ENCODE measurements at places on chromosomes 2 and 18.

DNA sequence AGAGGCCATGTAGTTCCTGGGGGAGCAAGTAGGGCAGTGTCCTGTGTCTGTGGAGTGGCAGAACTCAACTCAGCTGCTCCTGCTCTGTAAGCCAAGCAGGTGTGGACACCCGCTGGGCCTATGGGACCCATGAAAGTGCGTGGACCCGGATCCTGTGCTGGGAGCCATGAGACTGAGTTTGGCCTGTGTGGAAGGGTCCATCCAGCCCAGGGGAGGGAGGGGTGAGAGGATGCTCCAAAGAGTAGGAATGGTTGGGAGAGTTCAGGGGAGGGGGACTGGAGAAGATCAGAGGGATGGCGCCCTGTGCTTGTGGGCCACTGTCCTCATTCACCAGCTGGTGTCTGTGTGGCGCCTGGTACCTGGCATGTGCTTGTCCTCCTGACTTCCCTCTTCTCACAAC lies 226.4 kb upstream of the HS6ST1 start:
- DNase-seq, result no peak

DNA sequence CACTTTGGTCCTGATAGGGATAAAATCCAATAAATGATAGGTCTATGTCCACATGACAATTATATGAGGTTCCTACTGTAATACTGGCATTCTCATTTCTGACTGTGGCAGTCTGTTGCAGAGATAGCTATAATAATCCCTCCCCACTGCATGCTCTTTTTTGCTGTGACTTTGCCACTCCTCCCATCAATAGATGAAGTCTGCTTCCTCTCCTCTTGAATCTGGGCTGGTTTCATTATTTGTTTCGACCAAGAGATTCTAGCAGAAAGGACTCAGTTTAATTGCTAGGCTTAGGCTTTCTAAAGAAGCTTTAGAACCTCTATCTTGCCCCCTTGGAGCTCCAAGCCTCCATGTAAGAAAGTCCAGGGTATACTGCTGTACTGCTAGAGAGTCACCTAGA lies 23.3 kb upstream of the CREB1 start:
- DNase-seq, result no peak

DNA sequence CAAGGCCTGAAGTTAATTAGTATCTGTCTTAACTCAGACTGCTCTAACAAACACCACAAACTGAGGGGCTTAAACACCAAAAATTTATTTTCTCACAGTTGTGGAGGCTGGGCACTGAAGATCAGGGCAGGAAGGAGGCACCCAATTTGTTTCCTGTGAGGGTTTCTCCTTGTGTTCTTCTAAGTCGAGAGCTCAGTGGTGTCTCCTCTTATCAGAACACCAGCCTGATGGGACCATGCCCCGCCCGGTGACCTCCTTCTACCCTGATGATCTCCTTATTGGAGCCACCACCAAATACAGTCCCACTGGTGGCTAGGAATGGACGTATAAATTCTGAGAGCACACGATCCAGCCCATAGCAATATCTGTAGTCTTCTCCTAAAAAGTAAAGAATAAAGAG lies 20.5 kb downstream of the TMEM18 start:
- no peak for DNase-seq

- DNase-seq, result no peak
Measured at GRCh38 chr2:228401065-228401912, 219.8 kb upstream of the SPHKAP start.

DNA sequence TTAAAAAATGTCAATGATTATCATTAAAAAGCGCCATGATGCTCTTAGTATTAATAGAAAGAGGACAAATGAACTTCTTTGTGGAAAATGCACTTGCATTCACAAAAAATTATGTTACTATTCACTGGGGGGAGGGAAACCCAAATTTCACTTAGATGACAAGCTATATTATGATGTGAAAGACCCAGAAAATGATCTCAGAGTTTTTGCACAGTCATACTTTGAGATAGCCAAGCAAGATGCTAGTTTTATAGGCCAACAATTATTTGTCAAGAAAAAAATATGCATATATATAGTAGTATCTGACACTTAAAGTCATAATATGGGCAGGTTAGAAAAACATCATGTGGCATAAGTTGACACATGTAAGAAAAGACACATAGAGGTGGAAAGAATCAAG lies 31.6 kb downstream of the COL5A2 start:
- no peak for DNase-seq

- DNase-seq, result no peak
Measured at GRCh38 chr2:88253375-88253774, 83.2 kb downstream of the THNSL2 start.

DNA sequence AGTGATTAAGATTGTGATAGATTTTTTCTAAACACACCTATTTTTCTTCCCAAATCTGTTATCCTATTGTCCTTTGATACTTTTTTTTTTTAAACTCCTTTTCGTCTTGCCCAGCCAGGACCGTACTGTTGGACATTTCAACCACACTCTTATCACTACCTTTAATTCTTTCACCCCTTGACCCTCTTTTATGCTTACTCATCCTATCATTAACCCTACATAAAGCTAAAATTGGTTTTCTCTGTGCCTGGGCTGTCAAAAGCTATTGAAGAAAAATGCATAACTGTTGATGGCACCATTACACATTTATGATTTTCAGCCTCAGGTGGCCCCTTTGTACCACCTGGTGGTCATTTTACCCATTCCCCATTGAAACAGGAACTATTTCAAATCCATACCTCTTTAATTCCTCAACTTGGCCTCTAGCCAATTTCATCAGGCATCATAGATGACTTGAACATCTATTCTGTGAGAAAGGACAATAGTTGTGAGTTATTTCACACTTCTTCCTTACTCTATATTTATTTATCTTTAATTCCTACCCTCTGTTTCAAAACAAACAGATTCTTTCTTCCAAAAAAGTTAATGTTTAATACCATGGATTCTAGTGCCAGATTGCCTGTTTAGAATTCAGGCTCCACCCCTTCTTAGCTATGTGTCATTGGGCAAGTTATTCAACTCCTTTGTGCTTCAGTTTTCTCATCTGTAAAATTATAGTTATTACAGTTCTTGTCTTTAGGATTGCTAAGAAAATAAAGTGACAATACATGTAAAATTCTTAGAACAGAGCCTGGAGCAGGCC lies 258.6 kb downstream of the CAMKMT start:
- DNase-seq, result no peak

GRCh38 chr2:196500686-196501431 lies 138.7 kb upstream of the CCDC150 start:
- no peak for DNase-seq

DNA sequence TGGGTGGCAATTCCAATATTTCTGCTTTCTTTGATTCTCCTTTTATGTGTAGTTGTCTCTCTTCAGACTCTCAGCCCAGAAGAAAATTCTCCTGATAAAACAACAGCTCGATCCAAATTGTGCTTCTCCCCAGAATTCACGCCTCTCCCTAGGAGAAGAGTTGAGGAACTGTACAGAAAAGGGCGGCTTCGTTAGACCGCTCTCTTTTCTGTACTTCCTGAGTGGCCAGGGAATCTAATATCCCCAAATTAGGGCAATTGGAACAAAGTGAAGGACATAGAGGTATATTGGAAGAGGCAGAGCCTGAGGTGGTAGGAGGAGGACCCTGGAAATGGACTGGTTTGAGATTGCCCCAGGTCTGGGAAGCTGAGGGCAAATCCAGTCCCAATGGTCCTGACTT lies 5.6 kb downstream of the ADCYAP1 start:
- DNase-seq, result no peak

- DNase-seq, result no peak
Measured at GRCh38 chr2:15730545-15731212, 139.0 kb downstream of the DDX1 start.

DNA sequence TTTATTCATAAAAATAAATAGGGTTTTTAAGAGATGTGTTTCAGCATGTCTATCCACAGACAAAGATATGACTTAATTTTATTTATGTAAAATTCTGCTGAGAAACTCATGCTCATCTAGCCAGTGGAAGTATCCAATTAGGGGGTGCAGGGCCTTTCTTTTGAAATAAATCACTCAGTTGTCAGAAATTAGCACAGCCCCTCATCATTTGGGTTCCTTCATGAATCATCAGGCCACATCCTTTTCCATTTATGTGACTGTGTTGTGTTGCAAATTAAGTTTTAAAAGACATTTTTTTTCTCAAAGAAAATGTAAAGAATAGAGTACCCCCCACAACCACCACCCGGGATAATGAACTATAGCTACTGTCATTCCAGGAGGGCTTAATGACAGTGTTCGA lies 185.8 kb downstream of the NRP2 start:
- DNase-seq, result no peak

GRCh38 chr2:88813612-88814011 lies 122.1 kb downstream of the RPIA start:
- DNase-seq, result no peak

GRCh38 chr2:45089554-45090261 lies 80.5 kb upstream of the SIX2 start:
- DNase-seq, result no peak

DNA sequence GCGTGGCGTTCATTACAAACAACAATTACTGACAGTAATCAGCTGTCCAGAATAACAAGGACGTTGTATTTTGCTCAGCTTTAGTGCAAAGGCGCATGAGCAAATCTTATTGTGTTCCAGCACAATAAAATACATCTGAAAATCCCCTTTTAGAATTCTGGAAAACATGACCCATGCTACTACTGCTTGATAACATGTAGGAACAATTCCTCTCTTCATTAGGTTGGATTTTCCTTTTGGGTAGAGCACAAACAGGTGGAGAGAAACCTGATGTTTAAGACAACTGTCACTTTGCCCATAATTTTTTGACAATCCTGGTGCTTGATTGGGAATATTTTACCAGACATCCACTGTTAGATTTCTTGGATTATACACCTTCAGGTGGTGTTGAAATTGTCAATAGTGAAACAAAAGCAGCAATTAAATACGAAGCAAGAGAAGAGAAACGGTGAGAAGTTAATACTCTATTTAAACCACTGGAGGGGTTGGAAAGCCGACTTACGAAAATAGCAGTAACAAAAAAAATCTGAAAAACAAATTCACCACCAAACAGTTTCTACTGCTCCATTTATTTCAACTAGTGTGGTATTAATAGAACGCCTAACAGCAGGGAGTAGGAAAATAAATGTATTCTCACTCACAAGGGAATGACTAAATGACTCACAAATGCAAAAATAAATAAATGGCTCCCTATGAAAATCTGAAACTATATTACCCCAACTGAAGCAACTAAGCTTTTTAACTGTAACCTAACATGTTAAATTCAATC lies 102.7 kb downstream of the CPO start:
- DNase-seq, result no peak

GRCh38 chr18:34978953-34979608 lies 62.1 kb upstream of the MAPRE2 start:
- peak; percentile 42 for DNase-seq

DNA sequence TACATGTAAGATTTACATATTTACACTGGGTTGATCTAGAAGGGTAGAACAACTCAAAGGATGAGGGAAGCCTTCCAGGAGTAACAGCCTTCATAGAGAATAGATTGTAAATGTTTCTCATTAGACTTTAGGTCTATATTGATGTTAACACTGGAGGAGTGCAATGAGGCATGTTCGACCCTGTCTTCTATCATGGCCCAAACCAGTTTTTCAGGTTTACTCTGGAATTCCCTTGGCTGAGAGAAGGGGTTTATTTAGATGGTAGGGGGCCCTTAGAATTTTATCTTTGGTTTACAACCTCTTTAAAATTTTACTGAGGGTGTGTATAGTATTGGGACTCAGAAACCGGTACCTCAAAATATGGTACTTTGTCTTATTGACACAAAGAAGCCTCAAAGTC lies 634.9 kb upstream of the PIK3C3 start:
- no peak for DNase-seq

GRCh38 chr18:35355140-35355618 lies 11.0 kb upstream of the ZNF24 start:
- DNase-seq, result peak; percentile 75

DNA sequence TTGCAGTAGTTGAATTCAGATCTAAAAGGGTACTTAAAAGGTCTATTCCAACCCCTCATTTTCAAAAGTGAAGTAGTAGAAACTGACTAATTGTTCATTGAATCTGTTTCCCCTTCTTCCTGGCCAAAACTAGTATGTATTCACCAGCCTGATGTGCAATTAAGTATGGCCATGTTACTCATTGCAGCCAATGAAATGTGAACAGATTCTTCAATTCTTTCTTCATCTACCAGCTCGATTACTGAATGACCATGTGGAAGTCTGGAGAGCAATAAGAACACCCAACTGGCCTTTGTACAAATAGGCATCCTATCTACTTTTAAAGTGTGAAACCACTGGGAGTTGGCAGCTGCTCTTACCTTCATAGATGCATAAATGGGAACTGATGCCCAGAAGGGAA lies 449.0 kb upstream of the ID2 start:
- no peak for DNase-seq

DNA sequence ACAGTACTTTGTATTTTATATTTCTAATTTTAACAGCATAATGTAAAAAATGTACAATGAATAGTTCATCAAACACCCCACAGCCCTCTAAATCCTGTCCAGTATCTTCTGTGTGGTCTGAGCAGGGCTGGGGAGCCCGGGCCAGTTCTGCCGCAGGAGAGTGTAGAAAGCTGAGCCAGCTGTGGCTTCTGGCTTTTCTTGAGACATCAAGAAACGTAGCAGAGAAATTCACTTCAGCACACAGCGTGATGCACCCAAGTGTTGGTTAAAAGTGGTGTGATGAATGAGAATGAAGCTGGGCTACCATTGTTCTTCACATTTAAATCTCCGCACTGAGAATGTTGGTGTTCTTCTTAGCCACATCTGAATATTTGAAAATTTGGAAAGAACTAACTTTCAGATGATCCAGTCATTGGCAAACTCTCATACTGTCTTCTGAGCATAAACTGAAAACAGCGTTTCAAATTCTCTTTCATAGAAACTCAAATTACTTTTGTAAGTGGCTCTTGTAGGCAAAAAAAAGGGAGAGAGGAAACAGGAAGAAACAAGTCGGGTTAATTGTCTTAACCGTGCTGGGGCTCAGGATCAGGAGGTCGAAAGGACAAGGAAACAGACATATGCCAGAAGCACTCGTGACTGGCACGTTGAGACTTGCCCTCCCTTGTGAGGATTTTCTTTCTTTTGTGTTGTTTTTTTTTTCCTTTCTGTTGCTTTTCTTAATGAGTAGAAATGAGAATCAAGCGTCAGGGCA lies 23.4 kb upstream of the TMEM87B start:
- no peak for DNase-seq

GRCh38 chr18:11040823-11041656 lies 108.3 kb downstream of the PIEZO2 start:
- DNase-seq, result peak; percentile 19

- peak; percentile 58 for DNase-seq
Measured at GRCh38 chr2:143254110-143254509, 124.9 kb downstream of the ARHGAP15 start.
